ENCODE measurements at places on chromosomes 7 and 10.
A peak's percentile ranks its signal among the peaks of the same experiment; 100 is the strongest.

GRCh38 chr10:85643171-85643844, 723.3 kb downstream of the GRID1 start:
- no peak for DNase-seq

GRCh38 chr10:77428691-77429395, 208.8 kb downstream of the KCNMA1 start:
- peak; percentile 44 for DNase-seq

GRCh38 chr7:134890246-134891240, 95.8 kb upstream of the AGBL3 start:
- DNase-seq = peak; percentile 38

GRCh38 chr7:81484261-81484660, 285.6 kb downstream of the HGF start:
- peak; percentile 46 for DNase-seq

GRCh38 chr7:93575555-93576399, 1.3 kb upstream of the CALCR start:
- DNase-seq = no peak

- no peak for DNase-seq
These were observed 230.7 kb downstream of the KCNMA1 start for GRCh38 chr10:77406764-77407430.

DNA sequence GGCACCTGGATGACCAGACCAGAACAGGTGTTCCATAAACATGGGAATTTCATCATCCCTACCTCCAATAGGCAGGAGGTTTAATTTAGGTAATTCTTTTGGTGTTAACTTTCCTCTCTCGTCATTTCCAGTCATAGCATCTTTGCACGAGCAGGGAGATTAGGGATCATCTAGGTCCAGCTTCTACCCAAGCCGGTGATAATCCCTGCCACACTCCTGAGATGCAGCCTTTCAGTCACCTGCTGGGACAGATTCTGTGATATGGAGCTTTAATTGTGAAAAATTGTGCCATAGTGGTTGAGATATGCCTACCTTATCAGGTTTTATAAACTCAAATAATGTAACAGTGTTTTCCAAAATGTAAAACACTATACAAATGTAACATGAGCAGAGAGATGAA, 191.8 kb upstream of the AOAH start:
- DNase-seq = no peak

- no peak for DNase-seq
These were observed 39.0 kb downstream of the DOCK1 start for GRCh38 chr10:126944191-126944590.

GRCh38 chr7:8724080-8724718, 290.8 kb downstream of the NXPH1 start:
- DNase-seq = peak; percentile 61

- DNase-seq = no peak
These were observed 402 bp downstream of the MAFK start for GRCh38 chr7:1530946-1531262.

- DNase-seq = no peak
These were observed 104.8 kb downstream of the ITIH5 start for GRCh38 chr10:7561985-7562384.

DNA sequence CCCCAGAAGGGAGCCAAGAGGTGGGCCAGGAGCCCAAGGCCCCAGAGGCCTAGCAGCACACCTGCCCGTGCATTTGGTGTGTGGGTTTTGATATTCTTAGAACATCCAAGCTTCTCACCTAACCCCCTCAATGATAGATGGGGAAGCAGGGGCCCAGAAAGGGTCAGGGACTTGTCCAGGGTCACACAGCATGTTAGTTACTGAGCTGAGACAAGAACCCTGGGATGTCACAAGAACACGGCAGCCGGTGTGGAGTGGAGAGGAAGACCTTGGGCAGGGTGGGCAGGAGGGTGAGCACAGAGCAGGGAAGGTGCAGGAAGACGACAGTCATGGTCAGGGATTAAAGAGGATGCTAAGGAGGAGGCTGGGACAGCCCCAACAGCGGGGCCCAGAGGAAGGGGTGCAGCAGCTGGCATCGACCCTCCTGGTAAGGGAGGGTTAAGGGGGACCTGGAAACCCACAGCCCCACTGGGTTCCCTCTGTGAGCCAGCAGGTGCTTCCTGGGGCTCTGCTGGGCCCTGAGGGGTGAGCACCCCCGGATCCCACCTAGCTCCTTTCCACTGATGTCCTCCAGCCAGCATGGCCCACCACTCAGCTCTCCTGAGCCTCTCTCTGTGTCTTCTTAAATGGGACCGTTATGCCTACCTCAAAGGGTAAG, 44.4 kb downstream of the UNC5B start:
- no peak for DNase-seq

- peak; percentile 70 for DNase-seq
These were observed 43.4 kb downstream of the GLRX3 start for GRCh38 chr10:130179640-130180039.

- no peak for DNase-seq
These were observed 9.3 kb downstream of the EVX1 start for GRCh38 chr7:27251652-27252590.

DNA sequence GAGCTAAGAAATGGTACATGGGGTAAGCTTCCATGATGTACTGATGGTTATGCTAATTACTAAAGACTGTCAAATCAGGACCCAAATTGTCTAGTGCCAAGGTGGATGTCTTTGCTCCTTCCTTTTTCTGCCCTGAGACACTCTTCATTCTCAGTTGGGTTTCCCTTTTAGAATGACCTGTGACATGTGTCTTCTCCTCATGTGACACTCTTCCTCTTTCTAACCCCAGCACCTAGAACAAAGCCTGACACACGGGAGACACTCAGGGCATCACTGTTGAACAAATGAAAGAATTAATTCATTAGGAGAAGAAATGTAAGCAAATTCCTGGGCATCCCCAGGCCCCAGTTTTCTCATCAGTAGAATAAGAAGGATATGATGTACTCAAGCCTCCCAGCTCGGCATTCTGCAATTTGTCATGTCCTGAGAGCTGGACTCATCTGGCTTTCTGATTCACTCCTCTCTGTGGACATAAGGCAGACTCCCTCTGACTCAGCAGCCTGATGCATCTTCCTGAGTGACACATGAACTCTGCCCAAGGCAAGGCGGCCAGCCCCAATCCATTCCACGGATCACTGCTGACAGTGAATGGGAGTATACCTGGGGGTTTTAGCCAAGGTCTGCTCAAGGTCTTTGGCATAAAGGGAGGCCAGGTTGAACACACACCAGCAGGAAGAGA, 473.8 kb downstream of the KCNMA1 start:
- peak; percentile 76 for DNase-seq

- no peak for DNase-seq
These were observed 42.0 kb upstream of the SLC13A1 start for GRCh38 chr7:123241809-123242208.
